H7 (cell line): ENCODE measurements at places on chromosomes 16 and 17.

DNA sequence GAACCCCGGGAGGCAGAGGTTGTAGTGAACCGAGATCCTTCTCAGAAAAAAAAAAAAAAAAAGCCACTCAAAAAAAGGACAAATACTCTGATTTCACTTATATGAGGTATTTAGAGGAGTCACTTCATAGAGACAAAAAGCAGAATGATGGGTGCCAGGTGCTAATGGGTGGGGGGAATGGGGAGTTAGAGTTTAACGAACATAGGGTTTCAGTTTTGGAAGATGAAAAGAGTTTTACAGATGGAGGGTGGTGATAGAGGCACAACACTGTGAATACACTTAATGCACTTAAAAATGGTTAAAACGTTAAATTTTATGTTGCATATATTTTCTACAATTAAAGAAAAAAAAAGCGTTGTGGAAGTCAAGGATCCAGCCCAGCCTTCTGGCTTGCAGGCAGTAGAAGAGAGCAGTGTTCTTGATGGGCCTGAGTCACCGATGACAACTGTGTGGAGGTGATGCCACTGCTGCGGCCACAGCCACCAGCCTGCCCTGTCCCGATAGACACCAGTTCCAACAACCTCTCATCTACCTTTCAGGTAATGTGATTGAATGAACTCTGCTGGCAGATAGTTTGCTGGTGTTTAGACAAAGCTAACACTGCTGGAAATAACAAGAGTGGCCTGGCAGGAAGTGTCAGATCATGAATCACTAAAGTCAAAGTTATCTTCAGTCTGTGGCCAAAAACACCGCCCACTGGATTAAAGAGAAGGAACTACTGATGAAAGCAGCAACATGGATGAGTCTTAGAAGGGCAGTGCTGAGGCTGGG is 49.9 kb upstream of the COX10 start:
- no peak for DNase-seq

GRCh38 chr17:50264263-50265113 is 9.8 kb upstream of the TMEM92 start:
- DNase-seq, result peak; percentile 88

- no peak for DNase-seq
Observed at GRCh38 chr16:10584981-10585438, 4.6 kb upstream of the EMP2 start.

GRCh38 chr17:38728290-38728831 is 1.8 kb upstream of the CISD3 start:
- DNase-seq, result no peak

GRCh38 chr17:37841232-37841631 is 83.0 kb upstream of the TBC1D3K start:
- DNase-seq, result no peak

DNA sequence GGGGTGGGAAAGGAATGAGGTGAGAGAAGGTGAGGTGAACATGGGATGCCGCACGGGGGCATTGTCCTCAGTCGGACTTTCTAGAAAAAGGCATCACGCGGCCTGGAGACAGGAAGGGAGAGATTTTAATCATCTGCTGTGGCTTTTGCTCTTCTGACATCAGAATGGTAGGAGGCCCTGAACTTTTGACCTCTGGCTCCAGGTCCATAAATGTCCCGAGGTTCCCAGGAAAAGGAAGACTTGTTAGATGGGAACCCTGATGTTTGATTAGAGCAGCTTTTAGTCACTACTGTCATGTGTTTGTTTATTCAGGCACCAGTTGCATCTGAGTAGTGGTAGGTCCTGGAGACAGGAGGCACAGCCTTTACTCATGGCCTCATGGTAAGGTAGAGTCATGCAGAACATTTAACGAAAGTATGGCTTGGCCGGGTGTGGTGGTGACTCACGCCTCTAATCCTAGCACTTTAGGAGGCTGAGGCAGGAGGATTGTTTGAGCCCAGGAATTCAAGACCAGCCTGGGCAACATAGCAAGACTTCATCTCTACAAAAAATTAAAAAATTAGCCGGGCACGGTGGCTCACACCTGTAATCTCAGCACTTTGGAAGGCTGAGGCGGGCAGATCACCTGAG is 203.1 kb downstream of the MSI2 start:
- no peak for DNase-seq

DNA sequence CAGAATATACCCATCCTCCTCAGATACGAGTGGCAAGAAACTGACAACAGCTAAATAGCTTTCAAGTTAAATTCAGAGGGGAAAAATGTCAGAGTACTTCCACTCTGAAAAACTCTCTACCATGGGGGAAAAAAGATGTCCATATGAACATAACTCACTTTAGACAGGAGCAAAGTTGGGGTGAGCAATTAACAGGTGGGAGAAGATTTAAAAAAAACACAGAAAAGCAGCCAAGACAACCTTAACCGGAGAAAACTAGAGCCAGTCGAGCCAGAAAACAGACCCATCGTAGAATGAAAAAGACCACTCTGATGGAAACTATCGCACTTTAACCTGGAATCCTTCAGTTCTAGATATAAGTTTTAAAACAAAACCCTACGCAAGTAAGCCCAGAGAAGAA is 833 bp downstream of the TERF2 start:
- no peak for DNase-seq

DNA sequence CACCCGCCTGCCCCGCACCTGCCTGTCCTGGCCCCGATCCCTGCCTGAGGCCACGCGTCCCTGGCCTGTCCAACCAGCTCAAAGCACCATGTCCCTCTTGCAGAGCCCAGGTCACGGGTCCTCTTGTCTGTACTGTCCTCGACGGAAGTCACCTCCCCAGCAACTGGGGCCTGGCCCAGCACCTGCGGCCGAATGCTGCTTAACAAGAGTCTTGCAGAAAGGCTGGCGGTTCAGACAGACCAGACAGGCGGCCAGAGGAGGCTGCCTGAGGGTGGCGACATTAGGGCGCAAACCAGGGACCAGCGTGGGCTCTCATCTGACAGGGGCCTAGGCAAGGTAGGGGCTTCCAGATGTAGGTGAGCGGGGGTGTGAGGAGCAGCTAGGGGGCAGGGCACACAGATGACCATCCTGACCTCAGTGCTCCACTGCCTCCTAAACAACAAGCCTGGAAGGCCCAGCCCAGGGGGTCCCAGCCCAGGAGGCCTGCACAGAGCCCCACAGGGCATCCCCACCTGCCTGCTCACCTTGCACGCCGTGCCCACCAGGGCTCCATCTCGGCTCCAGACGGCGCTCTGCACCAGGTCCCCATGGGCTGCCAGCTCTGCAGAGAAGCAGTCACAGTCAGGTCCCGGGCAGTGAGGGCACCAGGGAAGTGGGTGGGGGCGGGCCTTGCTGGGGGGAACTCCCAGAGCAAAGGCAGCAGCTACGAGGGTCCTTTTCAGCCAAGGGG is 11.3 kb downstream of the CORO7 start:
- peak; percentile 75 for DNase-seq

DNA sequence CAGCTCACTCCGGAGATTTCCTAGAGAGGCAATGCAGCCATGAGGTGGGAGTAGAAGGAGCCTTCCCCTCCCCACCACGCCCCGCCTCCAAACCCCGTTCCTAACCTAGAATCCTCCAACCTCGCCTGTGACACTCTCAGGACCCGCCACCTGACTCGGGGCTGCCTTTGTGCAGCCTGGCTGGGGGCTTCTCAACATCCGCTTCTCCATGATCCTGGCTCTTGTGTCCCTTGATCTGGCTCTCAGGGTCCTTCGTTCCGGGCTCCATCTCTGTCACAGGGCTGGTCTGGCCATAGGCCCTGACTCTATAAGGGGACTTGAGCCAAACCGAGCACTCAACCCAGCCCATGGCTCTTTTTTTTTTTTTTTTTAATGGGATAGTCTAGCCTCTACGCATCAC is 24.3 kb downstream of the CDRT15 start:
- no peak for DNase-seq

GRCh38 chr17:26792486-26792885 is 501.4 kb upstream of the WSB1 start:
- DNase-seq, result no peak

GRCh38 chr16:49964973-49965372 is 60.1 kb upstream of the CNEP1R1 start:
- DNase-seq, result no peak

GRCh38 chr17:6578491-6578890 is 22.1 kb upstream of the PITPNM3 start:
- no peak for DNase-seq

DNA sequence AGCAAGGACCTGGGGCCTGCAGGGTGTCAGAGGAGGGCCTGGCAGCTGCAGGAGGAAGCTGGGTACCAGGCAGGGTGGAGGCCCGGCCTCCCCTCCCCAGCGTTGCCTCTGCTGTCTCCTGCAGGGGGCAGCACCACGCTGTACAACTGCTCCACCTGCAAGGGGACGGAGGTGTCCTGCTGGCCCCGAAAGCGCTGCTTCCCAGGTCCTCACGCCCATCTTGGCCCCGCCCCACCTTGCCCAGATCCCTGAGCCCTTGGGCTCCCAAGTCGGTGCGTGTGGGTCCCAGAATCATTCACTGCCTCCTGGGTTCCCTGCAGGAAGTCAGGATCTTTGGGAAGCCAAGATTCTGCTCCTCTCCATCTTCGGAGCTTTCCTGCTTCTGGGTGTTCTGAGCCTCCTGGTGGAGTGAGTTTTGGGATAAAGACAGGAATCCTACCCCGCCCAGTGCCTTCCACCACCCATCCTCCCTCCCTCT is 1.2 kb downstream of the TMEM95 start:
- peak; percentile 97 for DNase-seq

- DNase-seq, result peak; percentile 95
Observed at GRCh38 chr17:3535253-3535995, 22.2 kb downstream of the TRPV3 start.

DNA sequence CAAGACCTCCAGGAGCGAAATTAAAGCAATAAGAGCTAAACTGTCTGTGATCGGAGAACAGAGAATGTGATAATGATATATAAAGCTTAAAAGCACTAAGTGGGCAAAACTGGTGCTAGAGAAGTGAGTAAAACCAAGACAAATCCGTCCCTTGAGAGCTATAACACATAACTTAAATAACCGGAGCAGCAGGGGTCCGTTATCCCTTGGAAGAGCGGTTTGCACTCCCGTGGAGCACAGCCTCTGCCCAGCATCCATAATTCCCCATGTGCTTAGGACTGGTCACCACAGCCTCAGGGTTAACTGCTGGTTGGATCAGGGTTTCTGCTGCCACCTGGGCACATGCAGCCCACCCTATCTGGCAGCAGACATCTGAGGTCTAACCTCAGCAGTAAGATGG is 489.0 kb downstream of the NPIPA7 start:
- peak; percentile 54 for DNase-seq

- no peak for DNase-seq
Observed at GRCh38 chr16:88834670-88835069, 22.1 kb downstream of the GALNS start.

DNA sequence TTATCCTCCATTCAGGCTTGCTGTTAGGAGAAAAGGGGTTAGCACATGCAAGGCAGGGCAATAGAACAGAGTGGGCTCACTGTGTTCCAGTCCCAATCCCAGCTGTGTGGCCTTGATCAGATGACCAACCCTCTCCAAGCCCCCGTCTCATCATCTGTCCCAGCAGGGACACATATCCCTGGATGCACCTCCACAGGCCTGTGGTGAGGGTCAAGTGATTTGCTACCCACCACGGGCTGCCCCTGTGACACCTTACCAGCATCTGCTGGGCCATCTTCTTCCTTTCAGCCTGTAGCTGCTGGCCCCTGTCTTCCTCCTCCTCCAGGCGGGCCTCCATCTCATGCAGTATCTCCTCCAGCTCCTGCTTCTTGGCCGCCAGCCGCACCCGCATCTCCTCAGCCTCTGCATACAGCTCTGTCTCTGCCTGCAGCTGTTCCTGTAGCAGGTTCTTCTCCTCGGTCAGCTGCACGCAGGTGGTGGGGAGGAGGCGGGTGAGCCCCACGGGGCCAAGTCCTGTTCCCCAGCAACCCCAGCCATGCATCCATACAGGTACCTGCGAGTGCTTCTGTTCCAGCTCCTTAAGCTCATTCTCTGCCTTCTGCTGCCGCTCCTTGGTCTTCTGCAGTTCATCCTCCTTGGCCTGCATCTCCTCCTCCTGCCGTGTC is 91.3 kb downstream of the NDE1 start:
- no peak for DNase-seq

- no peak for DNase-seq
Observed at GRCh38 chr17:59617156-59617732, 2.5 kb upstream of the CLTC start.

GRCh38 chr16:51236583-51236982 is 85.5 kb upstream of the SALL1 start:
- DNase-seq, result no peak

DNA sequence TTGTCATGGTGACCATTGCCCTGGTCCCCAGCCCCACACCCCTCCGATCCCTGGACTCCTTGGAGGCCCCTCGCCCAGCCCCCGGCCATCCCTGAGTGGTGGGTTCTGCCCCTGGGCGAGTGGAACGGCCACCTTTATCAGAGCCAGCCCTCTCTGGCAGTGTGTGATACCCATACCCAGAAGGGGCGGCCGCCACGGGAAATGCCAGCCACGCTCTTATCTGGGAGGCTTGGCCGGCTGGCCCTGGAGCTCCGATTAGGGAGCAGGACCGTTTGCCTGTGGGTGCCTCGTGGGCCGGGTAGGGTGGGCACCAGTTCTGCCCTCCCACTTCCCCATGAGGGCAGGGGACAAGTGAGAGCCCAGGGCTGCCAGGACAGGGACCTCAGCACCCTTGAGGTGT is 58.3 kb upstream of the ZC3H18 start:
- no peak for DNase-seq

GRCh38 chr17:185445-186138 is 4.1 kb upstream of the DOC2B start:
- no peak for DNase-seq

- DNase-seq, result no peak
Observed at GRCh38 chr17:78304549-78305037, 55.3 kb downstream of the SOCS3 start.

GRCh38 chr16:28297784-28298510 is 5.6 kb downstream of the SBK1 start:
- no peak for DNase-seq

GRCh38 chr17:73706858-73707257 is 62.6 kb upstream of the SDK2 start:
- DNase-seq, result no peak

DNA sequence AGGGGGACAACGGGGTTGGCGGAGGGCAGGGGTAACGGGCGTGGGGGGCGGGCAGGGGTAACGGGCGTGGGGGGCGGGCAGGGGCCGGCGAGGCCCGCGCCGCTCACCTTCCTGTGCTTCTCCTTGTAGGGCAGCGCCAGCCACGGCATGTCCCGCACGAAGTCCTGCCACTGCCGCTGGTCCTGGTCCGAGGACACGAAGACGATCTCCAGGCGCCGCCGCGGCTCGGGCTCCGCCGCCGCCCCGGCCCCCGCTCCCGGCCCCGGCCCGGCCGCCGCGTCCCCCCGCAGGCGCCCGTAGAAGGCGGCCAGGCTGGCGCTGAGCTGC is 401 bp downstream of the NXN start:
- no peak for DNase-seq
